ENCODE measurements at places on chromosomes 5 and 9.

DNA sequence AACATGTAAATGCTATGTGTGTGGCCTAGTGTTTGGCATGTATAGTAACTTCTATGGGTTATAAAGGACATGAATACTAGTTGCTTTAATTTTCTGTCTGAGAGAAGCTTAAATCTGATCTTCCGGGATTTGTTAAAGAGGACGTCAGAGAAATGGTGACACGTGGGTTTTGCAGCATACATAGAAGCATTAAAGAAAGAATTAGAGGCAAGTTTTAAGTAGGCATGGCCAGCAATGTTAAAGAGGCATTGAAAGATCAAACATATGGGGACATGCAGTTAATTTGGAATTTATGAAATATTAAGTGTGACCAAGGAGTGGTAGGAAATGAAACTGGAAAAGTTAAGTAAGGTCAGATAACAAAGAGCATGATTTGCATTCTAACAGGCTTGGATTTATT lies 311.4 kb upstream of the RIOK2 start:
- no peak for DNase-seq

GRCh38 chr5:116371431-116371830 lies 203.2 kb downstream of the SEMA6A start:
- DNase-seq = no peak

- no peak for DNase-seq
These were observed 16.9 kb upstream of the LAMC3 start for GRCh38 chr9:130991778-130992681.

- DNase-seq = no peak
These were observed 15.8 kb downstream of the PTPA start for GRCh38 chr9:129126749-129127618.

GRCh38 chr5:28903643-28904042 lies 1865.3 kb upstream of the CDH9 start:
- DNase-seq = no peak

DNA sequence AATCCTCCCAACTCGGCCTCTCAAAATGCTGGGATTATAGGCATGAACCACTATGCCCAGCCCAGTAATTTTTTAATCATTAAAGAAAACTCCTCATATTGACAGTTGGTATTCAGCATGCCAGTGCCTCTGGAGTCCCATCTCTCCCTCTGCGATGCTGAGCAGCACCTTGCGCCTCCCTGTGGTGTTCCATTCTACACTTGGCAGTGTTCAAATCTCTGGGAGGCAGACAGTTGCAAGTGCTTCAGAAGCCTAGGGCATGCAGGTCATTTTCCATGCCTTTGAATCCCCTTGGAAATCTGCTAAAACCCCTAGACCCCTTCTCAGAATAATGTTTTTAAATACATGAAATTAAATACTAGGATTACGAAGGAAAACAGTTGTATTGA lies 41.3 kb downstream of the GARNL3 start:
- DNase-seq = no peak

- no peak for DNase-seq
These were observed 182.6 kb downstream of the ASTN2 start for GRCh38 chr9:117232281-117232680.

DNA sequence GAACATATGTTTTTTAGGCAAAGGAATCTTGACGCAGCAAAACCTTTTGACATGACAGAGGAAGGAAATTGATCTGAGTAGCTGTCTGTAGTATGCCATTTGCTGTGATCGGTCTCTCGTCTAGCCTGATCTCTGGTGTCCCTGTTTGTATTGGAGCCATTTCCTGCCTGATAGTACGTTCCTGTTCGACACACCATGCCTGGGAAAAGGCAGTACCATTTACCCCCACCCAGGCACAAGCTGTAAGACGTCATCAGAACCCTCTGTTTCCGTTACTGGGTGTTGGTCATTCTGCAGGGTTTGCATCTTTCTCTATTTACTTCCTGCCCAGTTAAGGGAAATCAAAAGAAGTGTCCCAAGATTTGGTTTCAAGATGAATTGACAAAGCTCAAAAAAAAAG lies 129.7 kb downstream of the CEMIP2 start:
- DNase-seq = no peak

GRCh38 chr5:38807570-38808483 lies 38.0 kb upstream of the OSMR start:
- no peak for DNase-seq

- no peak for DNase-seq
These were observed 202.7 kb downstream of the ATP10B start for GRCh38 chr5:160649304-160649703.

- DNase-seq = no peak
These were observed 93.4 kb downstream of the PPIC start for GRCh38 chr5:122943050-122943698.

DNA sequence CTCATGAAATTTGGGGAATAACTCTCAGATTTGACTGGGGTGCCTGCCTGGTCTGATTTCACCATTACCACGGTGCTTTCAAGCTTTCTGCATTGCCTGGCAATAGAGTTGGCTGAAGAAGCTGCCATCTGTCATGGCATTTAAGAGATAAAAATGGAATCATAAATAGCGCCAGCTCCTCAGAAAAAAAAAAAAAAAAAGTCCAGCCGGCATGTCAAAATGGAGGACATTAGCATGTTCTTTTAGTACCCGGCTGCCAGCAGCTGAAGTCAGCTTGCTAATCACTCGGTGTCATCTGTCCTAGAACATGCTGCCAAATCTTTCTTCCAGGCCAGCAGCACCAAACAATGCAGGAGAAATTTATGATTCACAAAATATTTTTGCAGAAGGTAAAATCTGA lies 57.7 kb upstream of the CER1 start:
- DNase-seq = no peak

GRCh38 chr5:35482167-35482755 lies 135.4 kb upstream of the SPEF2 start:
- DNase-seq = no peak

DNA sequence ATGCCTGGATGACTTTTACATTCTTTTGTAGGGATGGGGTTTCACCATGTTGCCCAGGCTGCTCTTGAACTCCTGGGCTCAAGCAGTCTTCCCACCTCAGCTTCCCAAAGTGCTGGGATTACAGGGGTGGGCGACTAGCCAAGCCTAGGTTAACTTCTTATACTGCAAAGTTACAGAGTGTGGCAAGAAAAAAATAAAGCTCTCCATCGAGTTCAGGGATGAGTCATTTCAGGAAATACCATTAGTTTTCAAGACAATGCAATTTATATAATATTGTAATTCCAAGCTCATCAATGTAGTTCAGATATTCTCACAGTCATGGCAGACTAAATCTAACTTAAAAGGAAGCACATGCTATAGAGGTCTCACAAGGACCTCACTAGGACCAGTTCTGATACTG lies 11.5 kb upstream of the ABO start:
- DNase-seq = no peak

- DNase-seq = no peak
These were observed 69.8 kb upstream of the DAB2 start for GRCh38 chr5:39494534-39494933.

DNA sequence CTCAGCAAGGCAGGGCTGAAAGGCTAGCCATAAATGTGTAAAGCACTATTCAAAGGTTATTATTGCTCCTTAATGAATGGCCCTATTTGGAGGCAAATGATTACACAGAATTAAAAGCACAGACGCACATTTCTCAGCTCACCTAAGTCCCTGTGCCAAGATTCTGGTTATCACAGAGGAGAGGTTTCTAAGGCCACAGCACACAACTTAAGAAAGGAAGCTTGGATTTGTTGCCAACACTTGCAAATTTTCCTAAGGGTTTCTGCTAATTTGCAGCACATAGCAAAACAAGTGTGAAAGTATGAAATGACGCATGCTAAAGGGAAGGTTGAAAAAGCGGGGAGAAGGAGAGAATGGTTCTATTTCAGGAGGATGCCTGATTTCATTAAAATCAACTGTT lies 834.1 kb upstream of the C9orf72 start:
- no peak for DNase-seq

GRCh38 chr5:60379907-60380306 lies 320.1 kb downstream of the DEPDC1B start:
- no peak for DNase-seq

- DNase-seq = no peak
These were observed 21.8 kb upstream of the MSH3 start for GRCh38 chr5:80632700-80633099.

DNA sequence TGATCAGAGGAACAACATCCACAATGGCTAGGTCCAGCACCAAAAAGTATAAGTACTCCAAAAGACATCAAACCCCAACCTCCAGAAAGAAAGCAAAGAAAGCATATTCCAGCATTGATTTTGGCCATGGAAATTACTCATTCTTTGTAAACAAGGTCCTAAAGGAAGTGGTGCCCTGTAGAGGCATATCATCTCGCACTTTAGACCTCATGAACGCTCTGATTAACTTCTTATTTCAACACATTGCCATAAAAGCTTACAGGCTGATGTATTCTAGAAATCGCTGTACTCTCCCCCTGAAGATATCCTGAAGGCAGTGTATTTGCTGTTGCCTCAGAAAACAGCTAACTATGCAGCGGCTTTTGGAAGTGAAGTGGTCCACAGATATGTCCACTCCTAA lies 82.7 kb upstream of the TNPO1 start:
- no peak for DNase-seq

DNA sequence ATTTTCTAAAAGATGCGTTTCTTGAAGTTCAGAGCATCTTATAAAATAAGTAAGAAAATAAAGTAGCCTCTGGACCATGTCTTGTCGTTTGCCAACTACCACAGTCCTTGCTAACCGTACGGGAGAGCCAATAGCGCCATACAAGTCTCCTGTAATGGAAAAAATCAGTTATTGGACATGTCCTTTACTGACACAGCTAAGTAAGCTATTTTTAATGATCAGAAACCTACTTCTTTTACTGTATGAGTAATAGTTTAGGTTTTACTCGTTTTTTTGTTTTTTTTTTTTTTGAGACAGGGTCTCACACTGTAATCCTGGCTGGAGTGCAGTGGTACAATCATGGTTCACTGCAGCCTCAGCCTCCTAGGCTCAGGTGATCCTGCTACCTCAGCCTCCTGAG lies 37.7 kb upstream of the RAPGEF6 start:
- no peak for DNase-seq

DNA sequence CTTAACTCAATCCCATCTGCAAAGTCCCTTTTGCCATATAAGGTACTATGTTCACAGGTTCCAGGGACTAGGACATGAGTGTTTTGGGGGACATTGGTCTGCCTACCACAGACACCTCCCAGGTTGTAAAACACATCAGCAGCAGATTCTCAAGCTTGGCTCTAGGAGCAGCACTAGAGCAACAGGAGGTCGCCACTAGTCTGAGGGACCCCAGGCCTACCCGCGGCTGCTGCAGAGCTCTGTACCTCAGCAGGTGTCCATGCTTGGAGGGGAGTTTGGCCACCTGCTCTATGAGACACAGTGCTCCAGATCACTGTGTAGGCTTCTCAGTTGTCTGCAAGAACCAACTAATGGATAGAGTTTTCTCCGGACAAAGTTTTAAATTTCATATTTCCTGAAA lies 262.2 kb upstream of the ARRDC3 start:
- no peak for DNase-seq

GRCh38 chr9:18923671-18924430 lies 109.2 kb downstream of the SAXO1 start:
- no peak for DNase-seq
